Sigmoid colon (tissue), 7 donors: ENCODE measurements at places on chromosomes 3 and 15. TPM values are rescaled to one million over a fixed set of nuclear protein-coding genes. Genes with fewer than 3 reads are reported as not detected.
A peak's percentile ranks its signal among the peaks of the same experiment; 100 is the strongest.

DNA sequence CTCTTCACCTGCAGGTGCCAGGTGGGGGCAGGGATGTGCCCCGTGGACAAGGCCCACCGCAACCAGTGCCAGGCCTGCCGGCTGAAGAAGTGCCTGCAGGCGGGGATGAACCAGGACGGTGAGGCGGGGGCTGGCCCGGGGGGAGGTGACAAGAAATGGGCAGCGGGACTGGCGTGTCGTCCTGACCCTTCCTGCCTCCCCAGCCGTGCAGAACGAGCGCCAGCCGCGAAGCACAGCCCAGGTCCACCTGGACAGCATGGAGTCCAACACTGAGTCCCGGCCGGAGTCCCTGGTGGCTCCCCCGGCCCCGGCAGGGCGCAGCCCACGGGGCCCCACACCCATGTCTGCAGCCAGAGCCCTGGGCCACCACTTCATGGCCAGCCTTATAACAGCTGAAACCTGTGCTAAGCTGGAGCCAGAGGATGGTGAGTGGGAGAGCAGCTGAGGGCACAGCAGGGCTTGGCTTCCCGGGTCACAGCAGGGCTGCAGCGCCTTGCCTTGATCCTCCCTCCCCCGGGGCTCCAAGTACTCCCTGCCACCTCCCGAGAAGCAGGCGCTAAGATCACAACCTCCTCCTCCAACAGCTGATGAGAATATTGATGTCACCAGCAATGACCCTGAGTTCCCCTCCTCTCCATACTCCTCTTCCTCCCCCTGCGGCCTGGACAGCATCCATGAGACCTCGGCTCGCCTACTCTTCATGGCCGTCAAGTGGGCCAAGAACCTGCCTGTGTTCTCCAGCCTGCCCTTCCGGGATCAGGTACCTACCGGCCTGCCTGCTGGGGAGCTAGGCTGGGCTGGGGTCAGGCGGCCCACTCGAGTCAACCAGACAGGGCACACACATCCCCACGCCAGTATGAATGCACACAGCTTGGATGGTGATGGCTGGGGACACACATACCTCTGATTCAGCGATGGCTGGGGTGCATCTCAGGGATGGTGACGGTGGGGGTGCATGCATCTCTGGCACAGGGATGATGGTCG, 1.7 kb downstream of the NR2E3 start:
- no peak for DNase-seq

- DNase-seq: no peak
These were observed 514 bp upstream of the FAM174B start for GRCh38 chr15:92656089-92656488.

- DNase-seq: no peak
These were observed 279.7 kb upstream of the TBL1XR1 start for GRCh38 chr3:177476921-177477435.

DNA sequence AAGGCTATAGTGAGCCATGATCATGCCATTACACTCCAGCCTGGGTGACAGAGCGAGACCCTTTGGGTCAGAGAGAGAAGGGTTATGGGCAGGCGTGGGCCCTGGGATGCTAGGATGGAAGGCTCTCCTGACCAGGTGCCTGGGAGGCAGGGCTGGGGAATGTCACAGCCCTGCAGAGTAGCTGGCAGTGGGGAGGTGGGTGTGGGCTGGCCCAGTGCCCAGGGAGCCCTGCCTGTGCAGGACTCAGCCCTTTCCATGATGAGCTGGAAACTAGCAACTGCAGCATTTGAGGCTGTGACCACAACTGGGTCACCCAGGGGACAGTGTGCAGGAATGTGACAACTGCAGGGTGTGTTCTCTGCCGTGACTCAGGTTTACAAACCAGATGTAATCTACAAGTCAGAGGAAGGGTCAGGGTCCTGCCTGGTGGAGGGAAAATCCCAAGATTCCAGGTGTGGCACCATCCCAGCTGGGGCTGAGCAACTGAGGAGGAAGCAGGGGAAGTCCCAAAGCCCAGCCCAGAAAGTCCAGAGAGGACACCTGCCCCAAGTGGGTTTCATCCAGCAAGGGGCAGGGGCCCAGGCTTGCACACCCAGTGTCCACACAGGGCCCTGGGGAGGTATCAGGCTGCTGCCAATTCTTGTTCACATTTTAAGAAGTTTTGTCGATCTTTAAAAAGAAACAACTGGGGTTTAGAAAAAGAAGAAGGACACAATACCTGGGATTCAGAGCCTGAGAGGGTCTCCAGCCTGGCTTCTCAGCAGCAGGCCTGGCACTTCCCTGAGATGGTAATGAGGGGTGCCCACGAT, 45.5 kb downstream of the SLC28A1 start:
- DNase-seq: no peak

DNA sequence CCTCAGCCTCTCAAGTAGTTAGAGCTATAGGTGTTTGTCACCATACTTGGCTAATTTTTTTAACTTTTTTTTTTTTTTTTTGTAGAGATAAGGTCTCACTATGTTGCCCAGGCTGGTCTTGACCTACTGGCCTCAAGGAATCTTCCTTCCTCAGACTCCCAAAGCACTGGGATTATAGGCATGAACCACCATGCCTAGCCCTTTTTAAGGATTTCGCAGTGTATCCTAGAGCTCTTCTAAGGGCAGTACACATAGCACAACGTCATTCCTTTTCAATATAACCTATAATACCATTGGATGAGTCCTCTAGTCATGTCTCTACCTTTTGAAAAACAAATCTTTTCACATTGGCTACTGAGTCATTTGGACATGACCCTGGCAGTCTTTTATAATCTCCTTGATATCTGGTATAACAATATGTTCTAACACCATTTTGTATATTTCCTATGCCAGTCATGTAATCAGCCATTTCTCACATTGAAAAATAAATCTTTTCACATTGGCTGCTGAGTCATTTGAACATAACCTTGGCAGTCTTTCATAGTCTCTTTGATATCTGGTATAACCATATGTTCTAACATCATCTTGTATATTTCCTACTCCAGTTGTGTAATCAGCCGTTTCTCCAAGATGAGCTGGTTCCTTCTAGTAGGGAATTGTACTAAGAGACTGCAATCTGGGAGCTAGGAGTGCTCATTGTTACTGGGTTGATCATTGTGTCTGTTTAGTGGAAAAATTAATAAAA, 944.7 kb downstream of the MCTP2 start:
- DNase-seq: no peak

DNA sequence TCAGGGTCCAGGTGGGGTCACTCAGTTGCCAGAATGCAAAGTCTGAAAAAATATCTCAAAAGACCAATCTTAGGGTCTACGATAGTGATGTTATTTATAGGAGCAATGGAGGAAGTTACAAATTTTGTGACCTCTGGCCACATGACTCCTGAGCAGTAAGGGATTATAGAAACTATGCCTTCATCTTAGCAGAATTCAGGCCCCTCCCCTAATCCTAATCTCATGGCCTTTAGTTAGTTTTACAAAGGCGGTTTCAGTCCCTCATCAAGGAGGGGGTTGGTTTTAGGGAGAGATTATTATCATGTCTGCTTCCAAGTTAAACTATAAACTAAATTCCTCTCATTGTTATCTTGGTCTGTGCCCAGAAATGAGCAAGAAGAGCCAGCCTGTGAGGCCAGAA, 5.9 kb upstream of the DCP1A start:
- no peak for DNase-seq

- no peak for DNase-seq
These were observed 153.6 kb upstream of the ONECUT1 start for GRCh38 chr15:52943746-52944145.

- no peak for DNase-seq
These were observed 1030.9 kb downstream of the ROBO1 start for GRCh38 chr3:78736863-78737262.

DNA sequence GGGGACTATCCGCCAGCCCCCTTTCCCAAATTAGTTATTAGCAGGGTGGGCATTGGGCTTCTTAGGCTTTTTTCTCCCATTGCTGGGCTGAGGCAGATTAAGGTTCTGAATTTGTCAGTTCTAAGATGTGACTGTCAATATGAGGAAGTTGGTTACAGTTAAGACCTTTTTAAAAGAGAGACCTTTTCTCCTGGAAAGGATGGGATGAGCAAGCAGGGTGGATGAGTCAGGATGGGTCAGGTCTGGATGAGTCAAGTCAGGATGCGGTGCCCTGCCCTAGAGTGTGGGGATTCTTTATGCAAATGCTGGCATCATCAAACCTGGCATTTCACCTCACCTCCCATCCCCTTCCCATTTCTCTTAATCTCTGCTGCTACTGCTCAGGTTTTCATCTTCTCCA, 1.9 kb downstream of the AEN start:
- DNase-seq: peak; percentile 64

Gene ELP6
- 21.6 TPM for total RNA-seq

DNA sequence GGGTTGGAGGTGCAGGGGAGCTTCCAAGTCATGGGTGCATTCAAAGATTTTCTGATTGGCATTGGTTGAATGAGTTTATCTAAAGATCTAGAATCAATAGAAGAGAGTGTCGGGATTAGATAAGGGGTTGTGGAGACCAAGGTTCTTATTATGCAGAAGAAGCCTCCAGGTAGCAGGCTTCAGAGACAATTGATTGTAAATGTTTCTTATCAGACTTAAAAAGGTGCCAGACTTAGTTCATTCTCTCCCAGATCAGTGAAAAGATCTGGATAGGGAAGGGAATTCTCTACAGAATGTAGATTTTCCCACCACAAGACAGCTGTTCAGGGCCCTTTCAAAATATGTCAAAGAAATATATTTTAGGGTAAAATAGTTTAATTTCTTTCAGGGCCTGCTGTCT, 129.5 kb downstream of the LIPC start:
- no peak for DNase-seq

- no peak for DNase-seq
These were observed 48.0 kb upstream of the UTS2B start for GRCh38 chr3:191378142-191378812.

- no peak for DNase-seq
These were observed 268.5 kb upstream of the TMC3 start for GRCh38 chr15:81642451-81642990.

- no peak for DNase-seq
These were observed 148.6 kb upstream of the STT3B start for GRCh38 chr3:31384117-31384516.

- no peak for DNase-seq
These were observed 11.9 kb upstream of the TM4SF4 start for GRCh38 chr3:149462581-149463011.

Gene TMEM212
- total RNA-seq: not detected

DNA sequence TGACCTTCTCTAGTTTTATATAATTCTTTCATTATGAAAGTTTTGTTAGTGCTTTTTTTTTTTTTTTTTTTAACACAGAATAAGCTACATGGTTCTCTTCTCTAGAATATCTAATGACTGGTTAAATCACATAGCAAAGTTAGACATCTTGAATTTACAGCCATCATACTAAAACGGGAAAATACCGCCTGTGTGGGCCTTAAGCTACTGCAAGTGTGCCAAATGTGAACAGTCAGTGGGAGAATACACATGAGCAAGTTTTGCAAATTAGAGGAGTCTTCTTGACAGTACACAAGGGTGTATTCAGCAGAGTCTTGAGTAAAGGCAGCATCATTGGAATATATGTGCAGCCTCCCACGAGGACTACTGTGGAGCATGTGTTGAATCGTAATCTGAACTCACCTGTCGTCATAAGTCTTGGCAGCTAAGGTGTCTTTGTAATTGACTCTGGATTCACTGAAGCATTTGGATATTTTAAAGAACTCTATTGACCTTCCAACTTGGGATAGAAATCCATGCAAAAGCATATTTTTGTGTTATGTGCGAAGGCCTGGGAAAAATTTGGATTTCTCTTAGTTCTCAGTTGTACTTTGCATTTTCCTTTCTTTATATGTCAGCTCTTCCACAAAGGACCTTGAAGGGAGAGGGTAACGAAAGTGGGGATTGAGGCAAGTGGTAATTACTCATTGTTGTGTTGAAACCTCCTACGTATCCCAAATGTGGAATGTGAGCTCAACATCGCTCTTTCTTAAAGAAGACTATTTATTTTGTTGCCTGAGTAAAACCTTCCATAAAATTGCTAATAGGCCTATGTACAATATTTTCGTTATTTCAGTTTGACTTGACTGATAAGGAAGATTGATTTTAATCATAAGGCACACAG, 117.4 kb downstream of the ATG7 start:
- DNase-seq: no peak

DNA sequence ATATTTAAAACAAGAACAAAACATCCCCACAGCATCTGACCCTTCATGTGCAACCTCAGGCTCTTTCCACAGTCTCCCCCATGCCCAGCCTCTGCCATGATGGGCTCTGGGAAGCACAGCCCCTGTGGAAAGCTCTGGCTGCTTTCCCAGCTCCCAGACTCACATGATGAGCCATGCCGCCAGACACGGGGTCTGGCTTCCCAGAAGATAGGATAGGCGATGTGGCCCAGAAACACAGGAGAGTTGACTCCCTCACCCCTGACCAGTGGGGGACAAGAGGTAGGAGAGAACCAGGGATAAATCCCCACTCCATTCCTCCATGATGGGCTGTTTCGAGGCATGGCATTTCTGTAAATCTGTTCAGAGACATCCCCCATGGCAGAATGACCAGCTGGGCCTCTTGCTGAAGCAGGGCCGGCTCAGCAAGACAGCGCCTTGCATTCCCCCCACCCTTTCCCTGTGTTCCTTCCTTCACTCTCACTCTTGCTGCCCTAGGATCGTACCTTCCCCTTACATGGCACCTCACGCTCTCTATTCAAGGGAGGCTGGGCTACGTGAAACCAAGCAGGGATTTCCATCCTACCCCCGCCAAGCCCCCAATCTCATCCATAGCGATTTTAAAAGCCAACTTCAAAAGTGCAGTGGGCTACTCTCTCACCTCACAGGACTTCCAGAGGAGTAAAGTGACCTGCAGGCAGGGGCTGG, 192.4 kb downstream of the ABHD5 start:
- no peak for DNase-seq

GRCh38 chr15:50051811-50052419, 67.1 kb downstream of the ATP8B4 start:
- DNase-seq: peak; percentile 76

- no peak for DNase-seq
These were observed 1030.2 kb downstream of the MCTP2 start for GRCh38 chr15:95261546-95261945.

DNA sequence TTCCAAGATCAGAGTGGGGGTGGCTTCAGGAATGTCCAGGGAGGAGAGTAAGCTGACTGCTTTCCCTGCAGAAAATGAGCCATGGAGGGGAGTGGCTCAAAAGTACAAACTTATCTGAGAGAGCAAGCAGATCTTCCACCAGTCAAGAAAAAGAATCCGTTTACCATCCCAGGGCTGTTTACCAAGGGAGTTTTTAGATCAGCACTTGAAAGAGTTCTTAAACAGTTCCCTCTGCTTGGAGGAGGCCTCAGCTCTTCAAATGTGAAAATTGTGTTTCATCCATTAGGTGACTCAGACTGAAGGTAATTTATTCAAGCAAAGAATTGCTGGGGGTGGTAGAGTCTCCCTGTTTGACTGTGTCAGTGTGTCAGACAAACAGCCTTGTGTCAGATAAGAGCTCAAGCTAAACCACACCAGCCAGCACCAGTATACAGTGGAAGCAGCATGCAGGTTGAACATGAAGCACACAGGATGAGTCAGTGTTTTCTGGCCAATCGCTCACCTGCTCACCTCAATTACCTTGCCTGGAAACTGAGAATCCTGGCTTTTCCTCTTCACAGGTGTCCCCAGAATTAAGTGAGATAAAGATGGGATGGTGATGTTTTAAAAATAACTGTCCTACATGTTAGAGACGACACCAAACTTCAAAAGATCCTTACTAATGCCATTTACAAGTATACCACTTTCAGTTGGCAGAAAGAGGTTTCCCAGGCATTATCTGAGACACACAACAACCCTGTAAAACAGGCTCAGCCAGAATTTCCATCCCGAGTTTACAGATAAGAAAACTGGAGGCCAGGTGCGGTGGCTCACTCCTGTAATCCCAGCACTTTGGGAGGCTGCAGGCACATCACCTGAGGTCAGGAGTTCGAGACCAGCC, 21.7 kb downstream of the SH3BP5 start:
- DNase-seq: peak; percentile 37

GRCh38 chr3:113226491-113226890, 15.1 kb downstream of the BOC start:
- no peak for DNase-seq

Gene KBTBD8
- total RNA-seq: 3.4 TPM

Gene CLDN1
- total RNA-seq: 0.36 TPM
